ENCODE measurements at places on chromosomes 2 and 18.

- peak; percentile 74 for DNase-seq
Measured at GRCh38 chr18:24397131-24397693, 412 bp downstream of the OSBPL1A start.

GRCh38 chr2:120303177-120303576 is 42.8 kb upstream of the INHBB start:
- no peak for DNase-seq

GRCh38 chr2:47984041-47984440 is 77.7 kb upstream of the FBXO11 start:
- DNase-seq: peak; percentile 1

DNA sequence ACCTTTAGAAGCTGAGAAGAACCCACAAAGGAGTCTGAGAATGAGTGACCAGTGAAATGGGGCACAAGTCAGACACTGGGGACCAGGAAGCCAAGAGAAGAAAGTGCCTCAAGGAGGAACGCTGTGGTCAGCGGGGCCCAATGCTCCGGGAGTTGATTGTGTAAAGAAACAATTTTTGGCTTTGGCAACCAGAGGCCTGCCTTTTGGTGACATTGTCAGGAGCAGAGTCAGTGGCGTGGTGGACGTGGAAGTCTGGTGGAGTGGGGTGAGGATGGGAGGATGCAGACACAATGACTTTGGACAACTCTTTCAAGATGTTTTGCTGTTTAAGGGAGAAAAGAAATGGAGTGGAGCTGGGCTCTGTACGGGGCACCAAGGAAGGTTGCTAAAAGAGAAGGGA is 100.2 kb upstream of the SEC11C start:
- no peak for DNase-seq

GRCh38 chr2:117917223-117917917 is 96.5 kb downstream of the CCDC93 start:
- DNase-seq: peak; percentile 33

DNA sequence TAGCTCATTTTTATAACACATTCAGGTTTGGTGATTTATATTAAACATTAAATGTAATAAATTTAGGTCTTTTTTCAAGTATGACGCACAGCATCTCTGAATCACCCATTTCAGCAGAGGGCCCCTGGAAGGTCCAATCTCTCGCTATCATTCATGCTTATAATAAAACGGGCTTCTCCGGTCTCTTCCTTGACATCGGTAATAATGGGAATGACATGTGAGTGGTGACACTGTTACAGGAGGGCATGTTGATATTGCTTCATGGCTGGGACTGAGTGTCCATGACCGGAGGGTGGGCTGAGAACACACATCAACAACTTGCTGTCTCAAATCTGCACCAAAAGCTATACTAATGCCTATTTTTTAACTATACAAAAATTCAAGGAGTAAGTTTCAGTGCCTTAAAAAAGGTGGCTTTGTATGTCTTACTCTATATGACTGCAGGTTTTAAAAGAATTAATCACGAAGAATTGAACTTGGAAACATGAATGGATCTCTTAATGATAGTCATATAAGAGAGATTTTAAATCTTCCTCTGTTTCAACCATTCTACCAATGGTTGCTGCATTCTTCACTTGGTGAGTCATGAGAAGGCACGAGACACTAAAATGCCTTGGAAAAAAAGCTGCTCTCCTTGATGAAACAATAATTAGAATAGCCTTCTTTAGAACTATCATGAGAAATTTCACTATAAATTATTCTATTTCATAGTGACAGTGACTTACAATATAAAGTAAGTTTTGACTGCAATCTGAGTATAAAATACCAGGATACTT is 101.9 kb upstream of the NRP2 start:
- peak; percentile 71 for DNase-seq

GRCh38 chr2:62114564-62114963 is 81.4 kb upstream of the B3GNT2 start:
- DNase-seq: no peak

DNA sequence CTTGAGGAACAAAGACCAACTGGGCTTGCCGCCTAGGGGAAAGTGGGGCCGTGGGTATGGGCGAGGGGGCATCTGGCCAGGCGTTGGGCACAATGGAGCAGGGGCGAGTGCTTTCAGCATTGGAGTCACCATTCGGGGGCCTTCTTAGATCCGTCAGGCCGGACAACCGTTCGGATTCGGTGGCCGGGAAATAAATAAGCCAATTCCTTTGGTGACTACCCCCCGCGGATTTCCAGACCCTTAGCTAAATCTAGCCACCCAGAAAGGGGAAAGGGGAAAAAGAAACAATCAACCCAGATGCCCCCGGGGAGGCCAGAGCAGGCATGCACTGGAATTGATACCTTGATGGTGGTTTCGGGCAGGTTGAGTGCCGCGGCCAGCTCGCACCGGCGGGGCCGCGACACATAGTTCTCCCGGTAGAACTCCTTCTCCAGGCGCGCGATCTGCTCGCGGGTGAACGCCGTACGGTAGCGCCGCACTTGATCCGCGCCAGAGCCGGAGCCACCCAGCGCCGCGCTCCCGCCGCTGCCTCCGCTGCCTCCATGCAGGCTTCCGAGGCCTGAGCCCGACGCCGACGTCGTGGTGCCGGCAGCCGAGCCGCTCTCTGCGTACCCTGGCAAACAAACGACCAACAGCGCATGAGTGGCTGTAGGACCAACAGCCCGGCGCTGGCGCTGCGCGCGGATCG is 1.8 kb downstream of the EVX2 start:
- DNase-seq: no peak

GRCh38 chr2:234273887-234274584 is 222.8 kb downstream of the ARL4C start:
- no peak for DNase-seq

GRCh38 chr2:73103018-73103542 is 9.7 kb downstream of the RAB11FIP5 start:
- peak; percentile 41 for DNase-seq

DNA sequence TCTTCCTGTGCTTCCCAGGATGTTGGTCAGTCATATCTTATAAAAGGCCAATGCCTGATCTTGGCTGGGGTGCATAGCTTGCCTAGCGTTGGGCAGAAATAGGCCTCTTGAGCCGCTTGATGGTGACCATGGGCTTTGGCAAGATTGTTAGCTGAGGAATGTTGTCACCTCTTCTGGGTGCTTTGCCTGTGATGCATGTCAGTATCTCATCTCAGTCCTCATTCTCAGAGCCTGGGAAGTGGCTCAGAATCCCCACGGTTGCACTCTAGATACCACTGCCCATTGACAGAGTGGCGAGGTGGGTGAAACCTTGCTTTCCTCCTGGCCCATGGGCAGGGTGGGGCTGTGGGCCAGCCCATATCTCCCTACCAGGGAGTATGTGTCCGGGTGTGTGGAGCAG is 79.2 kb upstream of the MGAT5 start:
- DNase-seq: no peak

GRCh38 chr2:203471323-203471722 is 63.8 kb downstream of the RAPH1 start:
- DNase-seq: no peak

GRCh38 chr2:1633092-1633671 is 111.1 kb downstream of the PXDN start:
- no peak for DNase-seq

DNA sequence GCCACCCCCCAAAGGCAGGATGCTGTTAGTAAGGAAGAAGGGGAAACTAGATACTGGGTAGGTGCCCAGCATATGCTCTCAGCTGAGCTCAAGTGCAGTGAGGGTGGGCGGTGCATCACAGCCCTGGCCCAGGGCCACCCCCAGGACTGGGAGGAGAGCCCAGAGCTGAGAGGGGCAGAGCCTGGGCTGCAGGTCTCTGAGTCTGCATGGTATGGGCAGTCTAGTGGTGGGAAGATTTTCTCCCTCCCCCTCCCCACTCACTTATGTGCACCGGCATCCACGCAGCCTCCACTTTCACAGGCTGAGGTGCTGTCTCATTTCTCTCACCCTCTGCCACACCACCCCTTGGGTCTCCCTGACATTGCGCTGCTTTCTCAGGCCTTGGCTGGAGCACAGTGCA is 48.5 kb upstream of the CAB39 start:
- peak; percentile 48 for DNase-seq

DNA sequence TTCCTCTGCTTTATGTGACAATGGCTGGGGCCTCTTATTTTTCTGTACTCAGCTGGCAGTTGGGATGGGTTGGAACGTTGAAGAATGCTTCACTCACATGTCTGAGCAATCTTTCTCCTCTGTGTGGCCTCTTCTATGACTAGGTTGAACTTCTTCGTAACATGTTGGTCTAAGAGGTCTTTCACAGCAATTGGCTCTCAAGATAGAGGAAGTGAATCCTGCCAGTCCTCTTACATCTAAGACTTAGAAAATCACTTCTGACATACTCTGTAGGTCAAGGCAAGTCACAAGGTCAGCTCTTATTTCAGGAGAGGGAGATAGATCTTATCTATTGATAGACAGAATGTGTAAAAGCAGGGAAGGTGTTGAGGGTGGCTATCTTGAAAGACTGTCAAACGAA is 174.1 kb downstream of the NYAP2 start:
- no peak for DNase-seq

- no peak for DNase-seq
Measured at GRCh38 chr2:151616760-151617339, 117.4 kb downstream of the NEB start.
